ENCODE measurements at places on chromosomes 12 and 14.

DNA sequence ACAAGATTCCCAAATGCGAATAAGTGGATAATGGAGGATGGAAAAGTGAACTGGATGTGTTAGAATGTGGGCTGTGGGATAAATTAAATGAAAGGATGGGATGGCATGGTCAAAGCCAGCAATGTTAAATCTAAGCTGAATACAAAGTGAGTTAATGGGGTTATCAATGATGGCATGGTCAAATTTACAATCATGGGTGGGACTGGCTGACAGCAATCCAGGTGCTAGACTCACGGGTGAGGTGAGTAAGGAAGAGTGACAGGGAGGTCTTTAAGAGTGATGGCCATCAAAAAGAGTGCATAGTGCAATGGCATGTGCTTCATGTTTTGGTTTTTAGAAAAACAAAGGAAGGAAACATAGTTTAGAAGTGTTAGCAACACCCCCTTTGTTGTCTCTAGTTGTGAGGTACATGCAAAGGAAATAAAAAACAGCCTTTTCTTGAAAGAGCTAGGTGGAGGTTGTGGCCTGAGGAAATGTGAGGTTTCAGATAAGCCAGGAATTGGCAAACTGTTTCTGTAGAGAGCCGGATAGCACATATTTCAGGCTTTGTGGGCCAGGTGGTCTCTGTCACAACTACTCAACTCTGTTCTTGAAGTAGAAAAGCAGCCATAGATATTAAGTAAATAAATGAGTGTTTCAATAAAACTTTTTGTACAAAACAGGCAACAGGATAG is 328.7 kb downstream of the RPL10L start:
- DNase-seq = no peak

GRCh38 chr14:79855789-79856188 is 355.5 kb downstream of the DIO2 start:
- no peak for DNase-seq

DNA sequence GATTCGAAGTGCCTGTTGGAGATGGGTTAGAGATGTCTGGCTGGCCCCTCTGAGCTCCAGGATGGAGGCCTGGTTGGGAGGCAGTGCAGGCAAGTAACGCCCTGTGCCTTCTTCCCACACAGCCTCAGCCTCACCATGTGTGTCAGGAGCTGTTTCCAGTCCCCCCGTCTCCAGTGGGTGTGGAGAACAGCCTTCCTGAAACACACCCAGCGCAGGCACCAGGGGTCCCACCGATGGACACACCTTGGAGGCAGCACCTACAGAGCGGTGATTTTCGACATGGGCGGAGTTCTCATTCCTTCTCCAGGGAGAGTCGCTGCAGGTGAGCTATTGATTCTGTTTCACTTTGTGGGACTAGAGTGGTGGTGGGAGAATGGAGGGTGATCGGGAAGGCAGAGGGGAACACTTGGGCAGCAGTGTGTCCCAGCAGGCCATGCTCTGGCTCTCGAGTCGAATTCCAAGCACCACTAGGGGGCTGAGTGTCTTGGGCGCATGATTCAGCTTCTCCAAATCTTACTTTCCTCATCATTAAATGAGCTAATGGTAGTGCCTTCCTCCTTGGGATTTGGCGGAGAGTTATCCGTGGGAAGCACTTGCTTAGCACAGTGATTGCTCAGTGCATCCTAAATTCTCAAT is 6.8 kb downstream of the ACAD10 start:
- no peak for DNase-seq

GRCh38 chr12:25655702-25656101 is 102.6 kb upstream of the LMNTD1 start:
- no peak for DNase-seq

DNA sequence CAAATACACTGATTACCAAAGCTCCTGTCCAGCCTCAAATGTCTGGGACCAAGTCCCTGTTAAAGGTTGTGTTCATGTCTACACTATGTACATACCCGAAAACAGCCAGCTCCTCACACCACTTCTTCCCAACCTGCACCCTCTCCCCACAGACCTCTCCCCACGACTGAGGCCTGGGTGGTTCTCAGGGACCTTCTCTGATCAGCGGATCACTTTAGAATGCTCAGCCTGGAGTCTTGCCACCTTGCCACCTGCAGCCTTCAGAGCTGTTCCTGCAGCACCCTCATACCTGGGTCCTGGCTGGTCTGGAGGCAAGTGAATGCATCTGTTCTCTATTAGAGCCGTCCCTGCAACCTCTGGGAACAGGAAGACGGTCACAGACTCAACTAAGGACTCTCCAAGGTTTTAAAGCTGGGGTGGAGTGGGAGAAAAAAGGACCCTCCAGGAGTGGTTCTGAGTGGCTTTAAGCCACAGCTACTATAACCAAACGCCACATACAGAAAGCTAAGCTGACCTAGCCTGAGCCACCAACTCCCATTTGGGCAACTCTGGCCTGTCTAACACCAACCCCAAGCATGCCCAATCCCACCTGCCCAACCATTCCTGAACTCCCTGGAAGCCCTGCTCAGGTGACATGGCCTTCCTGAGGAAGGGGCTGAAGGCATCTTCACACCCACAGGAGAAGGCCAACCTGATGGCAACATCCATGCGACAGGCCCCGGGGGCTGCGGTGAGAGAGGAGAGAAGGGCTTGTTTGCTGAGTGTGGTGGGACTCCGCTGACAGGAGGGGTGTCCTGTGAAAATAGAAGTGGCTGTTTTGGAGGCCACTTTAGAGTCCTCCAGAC is 8.6 kb downstream of the KRT2 start:
- no peak for DNase-seq

DNA sequence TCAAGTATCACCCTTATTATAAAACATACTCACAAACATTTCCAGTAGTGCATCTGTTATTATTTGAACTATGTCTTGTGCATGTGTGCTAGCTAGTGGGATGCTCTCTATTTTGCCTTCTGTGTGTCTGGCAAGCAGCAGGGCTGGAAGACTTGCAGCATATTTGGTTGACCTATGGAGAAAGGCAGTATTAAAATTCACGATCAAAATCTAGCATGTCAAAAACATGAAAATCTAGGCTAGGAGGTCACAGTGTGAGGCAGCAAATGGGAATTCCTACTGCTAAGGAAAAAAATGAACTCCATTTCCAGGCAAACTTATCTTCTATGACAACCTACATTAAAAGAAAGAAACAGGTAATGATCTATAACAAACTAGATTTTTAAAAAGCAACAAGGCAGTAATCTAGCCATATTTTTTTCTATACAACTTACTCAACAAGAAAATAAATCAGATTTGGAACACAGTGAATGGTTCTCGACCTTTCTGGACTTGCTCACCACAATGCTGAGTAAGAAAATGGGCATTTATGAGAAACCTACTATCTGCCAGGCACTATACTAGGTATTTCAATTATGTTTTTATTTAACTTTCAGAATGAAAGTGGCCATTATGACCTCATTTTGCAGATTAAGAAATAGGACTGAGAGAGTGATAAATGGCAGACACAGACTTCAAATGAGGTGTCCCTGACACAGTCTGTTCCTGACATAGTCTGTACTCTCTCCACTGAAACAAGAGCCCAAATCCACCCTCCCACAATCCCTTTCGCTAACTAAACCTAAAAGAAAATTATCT is 96.8 kb downstream of the TXNDC16 start:
- DNase-seq = no peak

DNA sequence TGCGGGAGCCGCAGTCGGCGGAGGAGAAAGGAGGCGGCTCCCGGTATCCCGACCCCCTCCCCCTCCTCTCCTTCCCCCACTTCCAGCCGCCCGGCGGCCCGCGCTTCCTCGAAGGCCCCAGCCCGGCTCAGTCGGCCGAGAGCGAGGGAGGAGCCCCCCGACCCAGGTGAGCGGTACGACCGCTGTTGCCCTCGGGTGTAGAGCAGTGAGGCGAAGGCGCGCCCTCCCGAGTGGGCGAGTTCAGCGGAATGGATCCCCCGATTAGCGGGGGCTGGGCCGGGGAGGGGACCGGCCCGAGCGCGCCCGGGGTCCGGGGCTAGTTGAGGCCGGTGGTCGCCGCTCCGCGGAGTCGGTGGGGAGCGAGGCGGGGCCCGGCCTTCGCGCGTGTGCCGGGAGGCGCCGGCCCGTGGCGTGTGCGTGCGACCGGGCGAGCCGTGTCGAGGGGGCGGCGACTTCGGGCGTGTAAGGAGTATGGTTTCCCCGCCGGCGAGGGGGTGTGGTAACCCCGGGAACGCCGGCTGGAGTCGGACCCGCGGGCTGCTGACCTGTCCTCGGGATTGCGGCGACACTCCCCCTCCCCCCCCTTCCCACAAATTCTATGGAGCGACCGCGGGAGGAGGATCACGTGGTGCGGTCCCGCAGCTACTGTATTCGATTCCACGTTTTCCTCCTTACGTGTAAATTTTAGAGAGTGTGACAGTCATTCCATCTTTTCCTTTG is 501 bp downstream of the RIMKLB start:
- peak; percentile 82 for DNase-seq

DNA sequence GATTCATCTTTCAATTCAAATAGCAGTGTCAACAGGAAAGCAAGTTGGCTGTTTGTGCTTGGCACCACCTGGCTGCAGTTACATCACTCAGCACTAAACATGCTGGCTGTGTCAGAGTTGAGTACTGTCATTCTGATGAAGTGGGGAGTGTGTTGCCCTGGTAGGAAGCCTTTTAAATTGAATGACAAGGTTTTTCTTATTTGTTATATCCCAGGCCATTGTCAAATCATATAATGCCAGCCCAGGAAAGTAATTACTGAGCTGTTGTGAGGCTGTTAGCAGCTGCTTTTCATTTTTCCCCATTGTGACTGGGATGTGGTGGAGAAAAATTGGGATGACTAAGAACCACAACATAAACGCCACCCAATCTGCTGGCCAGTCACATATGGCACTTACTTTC is 106.5 kb upstream of the PRKD1 start:
- DNase-seq = no peak

DNA sequence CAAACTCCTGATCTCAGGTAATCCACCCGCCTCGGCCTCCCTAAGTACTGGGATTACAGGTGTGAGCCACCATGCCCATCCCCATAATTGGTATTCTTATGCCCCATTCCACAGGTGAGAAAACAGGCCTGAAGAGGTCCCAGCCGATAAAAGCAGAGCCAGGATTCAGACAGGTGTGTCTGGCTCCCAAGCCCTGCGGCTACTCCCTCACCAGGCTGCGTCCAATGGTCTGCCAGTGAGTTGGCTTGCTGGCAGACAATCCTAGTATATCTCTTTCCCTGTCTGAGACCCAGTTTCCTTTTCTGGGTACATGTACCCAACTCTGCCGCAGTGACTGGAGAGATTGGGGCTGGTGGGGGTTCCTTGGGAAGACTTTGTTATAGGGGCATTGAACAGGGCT is 1.9 kb upstream of the TSPAN9 start:
- DNase-seq = peak; percentile 8

DNA sequence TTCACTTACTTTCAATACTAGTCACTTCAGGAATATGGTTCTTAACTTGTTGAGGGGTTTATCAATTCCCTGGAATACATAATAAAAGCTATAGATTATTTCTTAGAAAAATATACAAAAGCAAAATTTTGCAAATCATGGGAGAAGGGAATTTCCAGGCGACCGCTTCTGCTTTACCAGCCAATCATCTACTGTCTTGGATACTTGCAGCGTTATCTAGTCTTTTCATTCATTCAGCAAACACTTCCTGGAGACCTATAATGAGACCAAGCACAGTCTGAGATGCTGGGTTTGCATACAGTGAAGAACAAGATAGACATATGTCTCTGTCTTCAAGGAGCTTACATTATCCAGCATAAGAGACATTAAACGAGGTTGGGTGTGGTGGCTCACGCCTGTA is 1.5 kb upstream of the MRPL42 start:
- DNase-seq = no peak

- DNase-seq = no peak
These were observed 24.0 kb downstream of the RNF34 start for GRCh38 chr12:121423682-121424623.

DNA sequence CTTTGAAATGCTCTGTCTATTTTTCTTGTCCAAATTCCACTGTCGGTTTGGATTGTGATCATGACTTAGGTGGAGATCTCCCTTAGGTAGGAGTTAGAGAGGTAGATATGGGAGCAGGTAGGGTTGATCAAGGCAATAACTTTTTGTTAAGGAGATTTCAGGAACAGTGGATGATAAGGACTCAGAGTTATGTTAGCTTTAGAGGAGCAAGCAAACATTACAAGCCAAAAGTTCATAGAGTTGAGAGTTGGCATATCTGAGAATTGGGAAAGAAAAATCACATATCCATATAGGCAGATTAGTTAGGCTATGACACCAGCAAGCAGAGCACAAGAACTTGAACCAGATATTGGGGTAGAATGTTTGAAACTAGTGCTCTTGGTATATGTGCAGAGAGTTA is 43.1 kb upstream of the C12orf75 start:
- DNase-seq = no peak

GRCh38 chr12:66331814-66332213 is 29.5 kb downstream of the HELB start:
- no peak for DNase-seq

- no peak for DNase-seq
These were observed 97.7 kb downstream of the RMST start for GRCh38 chr12:97560350-97560749.

- peak; percentile 81 for DNase-seq
These were observed 974 bp upstream of the TNS2 start for GRCh38 chr12:53048780-53049401.

GRCh38 chr12:45329238-45329637 is 113.3 kb downstream of the ANO6 start:
- no peak for DNase-seq
